ENCODE measurements at places on chromosomes 11 and 22.
A peak's percentile ranks its signal among the peaks of the same experiment; 100 is the strongest.

- DNase-seq: no peak
Measured at GRCh38 chr11:1381793-1382425, 7.8 kb upstream of the BRSK2 start.

GRCh38 chr11:117204283-117205080 lies 5.3 kb downstream of the TAGLN start:
- DNase-seq: no peak

DNA sequence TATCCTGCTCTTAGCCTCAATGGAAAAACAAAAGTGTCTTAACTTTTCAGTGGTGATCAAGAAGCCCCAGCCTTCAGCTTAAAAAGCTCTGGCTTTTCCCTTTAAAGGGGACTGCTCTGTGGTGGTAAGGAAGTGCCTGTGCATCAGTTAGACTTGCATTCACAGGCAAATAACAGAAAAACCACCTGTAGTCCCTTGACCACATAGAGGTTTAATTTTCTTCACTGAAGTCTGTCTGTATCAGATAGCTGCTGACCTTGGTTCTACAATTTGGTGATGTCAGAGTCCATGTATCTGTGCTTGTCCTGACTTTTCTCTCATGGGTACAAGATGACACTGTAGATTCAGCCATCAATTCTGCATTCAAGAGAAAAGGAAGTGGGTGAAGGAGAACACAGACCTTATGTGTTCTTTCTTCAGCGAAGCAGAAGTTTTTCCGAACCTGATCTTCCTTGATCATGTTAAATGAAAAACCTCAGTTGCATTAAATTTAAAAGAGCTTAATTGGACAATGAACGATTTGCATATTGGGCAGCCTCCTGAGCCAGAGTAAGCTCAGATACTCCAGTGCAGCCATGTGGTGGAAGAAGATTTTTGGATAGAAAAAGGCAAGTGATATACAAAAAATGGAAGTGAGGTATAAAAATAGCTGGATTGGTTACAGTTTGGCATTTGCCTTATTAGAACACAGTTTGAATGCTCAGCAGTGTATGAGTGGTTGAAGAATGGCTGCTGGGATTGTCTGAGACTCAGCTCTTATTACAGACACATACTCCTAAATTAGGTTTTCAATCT lies 43.2 kb upstream of the RDX start:
- no peak for DNase-seq

GRCh38 chr11:19467904-19468303 lies 227.2 kb upstream of the E2F8 start:
- DNase-seq: no peak

GRCh38 chr11:128453444-128454336 lies 133.7 kb downstream of the ETS1 start:
- peak; percentile 93 for DNase-seq

DNA sequence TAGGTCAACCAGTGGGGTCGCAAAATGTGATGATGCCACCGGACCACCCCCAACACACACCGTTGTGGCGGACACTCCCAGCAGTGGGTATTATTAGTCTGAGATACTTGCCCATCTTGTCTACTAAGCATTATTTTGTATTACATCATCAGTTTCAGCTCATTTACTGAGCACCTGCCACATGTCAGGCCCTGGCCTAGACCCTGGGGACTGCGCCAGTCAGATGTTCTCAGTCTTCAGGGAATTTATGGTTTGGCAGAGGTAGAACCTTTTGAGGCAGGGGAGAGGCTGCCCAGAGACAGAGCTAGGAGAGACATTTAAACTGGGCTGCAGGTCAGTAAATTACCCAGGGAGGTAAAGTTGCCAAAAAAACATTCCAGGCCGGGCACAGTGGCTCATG lies 43.1 kb upstream of the GCAT start:
- DNase-seq: no peak

DNA sequence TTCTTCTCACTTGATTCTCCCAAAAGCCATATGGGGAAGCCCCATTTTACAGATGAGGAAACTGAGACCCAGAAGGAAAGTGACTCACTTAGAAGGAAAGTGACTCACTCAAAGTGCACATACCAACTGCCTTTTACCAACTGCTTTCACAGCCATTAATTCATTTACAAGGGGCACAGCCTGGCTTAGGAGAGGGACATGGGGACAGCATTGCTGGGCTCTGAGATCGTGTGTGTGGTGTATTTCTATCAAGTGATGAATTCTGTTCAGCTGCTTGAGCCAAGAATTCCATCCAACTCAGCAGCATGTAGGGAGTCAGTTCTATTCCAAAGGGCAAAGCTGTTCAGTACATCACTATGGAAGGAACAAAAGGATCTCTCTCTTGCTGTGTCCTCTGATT lies 23.5 kb upstream of the PAK1 start:
- peak; percentile 14 for DNase-seq

GRCh38 chr11:14041040-14041439 lies 78.5 kb downstream of the SPON1 start:
- DNase-seq: no peak

All from fibroblast of skin of right quadriceps (primary cell).